ENCODE measurements at places on chromosomes 3 and 15.

DNA sequence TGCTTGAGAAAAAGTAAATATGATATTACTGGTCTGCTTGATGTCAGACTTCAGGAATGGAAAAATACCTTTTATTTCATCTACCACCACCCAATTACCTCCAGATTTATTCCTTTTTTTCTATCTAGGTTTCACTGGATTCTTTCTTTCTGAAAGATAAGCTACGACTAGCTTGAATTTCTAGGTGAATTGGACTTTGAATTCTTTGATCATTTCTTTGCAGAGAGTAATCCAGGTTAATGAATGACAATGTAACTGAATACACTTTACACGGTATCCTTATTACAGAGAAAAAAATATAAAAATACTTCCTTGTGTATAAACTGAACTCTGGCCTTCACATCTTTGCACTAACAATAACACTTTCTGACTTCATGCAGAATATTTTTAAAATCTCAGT, 59.5 kb upstream of the TRPC1 start:
- no peak for DNase-seq

GRCh38 chr15:69194025-69194827, 33.8 kb downstream of the GLCE start:
- peak; percentile 8 for DNase-seq

DNA sequence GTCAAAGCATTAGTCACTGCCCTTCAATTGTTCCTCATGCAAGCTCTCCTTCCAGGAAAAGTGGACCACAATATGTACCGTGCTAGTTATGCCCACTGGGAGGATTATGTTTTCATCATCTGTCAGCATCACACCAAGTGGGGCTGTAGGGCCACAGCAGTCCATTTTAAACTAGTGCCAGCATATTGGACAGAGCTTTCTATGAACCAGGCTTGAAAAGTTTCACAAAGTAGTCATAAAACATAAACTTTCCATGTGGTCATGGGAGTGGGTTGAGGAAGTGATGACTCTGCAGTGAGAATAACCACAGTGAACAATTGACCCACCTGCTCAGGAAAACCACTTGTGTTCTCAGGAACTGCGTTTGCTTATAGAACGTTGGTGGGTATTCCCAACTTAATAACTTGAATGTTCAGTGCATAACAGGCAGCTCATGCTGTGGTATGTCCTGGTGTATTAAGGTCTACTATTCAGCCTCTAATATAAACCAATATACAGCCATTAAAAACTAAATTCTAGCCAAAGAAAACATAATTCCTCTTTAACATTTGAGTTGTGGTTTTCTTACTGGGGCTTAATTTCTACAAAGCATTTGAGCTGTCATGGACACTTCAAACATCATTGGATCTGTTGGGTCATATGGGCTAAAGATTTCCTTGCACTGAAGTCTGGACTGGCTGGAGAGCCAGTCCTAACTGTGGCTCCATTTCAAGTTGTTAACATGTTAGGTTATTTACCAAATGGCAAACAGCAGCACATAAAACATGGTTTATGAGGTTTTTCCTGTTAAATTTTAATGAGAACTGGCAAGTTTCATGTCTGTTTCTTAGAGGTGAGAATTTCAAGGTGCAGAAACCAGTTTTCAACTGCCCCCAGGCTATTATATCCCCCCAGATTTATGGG, 274.1 kb downstream of the OTOL1 start:
- no peak for DNase-seq

DNA sequence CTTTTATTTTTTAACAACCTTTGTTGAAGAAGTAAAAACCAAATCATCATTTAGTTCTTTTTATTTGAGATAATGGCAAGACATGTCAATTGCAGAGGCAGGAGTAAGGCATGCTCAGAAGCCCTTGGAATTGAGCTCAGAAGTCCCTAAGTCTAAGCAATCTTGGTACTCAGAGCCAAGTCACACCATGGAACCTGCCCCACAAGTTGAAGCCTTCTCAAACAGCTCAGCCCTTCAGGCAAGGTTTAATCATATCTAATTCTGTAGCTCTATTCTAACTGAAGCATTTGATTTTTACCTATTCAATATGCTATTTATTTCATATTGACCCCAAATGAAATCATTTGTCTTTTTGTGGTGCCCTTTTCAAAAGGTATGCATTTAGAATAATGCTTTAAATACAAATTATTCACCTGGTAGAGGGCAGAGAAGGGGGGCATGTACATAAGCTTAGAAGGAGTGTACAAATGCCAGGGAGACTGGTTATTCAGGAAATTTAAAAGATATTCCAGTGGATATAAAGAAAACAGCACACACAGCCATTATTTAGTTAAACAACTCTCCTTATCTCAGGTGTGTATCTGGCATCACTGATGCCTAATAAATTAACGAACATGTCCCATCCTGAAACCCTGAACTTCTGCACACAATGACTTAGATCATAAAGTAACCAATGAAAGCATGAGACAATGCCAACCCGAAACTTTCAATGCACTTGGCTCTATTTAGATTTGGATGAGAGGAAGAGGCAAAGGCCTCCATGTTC, 26.2 kb upstream of the TOP2B start:
- DNase-seq, result no peak

All from hindlimb muscle (tissue), 1 donor.